ENCODE measurements at places on chromosomes 11 and 22.

DNA sequence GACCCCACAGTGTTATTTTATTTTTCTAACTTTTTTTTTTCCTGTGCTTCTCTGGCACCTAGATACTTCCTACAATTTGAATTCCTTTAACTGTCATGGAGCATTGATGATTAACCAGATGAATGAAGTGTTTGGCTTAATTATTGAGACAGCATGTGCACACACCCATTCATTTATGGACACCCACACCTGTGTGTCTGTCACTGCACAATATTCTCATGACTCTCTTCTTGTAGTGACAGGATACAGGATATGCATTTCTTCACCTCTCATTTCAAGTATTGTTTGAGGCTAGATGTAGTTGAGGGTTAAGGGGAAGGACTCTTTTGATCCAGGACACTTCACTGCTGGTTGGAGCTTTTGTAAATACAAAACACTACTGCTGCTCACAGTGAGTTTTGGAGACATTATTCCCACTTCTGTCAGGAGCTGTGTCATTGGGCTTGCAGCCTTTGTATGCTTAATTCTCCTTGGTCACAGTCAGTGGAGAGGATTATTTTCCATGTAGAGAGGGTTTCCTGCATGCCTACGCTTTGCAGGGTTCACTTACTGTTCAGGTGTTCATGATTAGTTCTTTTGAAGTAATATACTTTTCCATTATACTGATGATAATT lies 33.5 kb downstream of the SPECC1L start:
- DNase-seq: no peak

- DNase-seq: peak; percentile 71
Observed at GRCh38 chr22:17057959-17058814, 26.6 kb upstream of the IL17RA start.

- no peak for DNase-seq
Observed at GRCh38 chr22:49756676-49757075, 71.0 kb downstream of the BRD1 start.

DNA sequence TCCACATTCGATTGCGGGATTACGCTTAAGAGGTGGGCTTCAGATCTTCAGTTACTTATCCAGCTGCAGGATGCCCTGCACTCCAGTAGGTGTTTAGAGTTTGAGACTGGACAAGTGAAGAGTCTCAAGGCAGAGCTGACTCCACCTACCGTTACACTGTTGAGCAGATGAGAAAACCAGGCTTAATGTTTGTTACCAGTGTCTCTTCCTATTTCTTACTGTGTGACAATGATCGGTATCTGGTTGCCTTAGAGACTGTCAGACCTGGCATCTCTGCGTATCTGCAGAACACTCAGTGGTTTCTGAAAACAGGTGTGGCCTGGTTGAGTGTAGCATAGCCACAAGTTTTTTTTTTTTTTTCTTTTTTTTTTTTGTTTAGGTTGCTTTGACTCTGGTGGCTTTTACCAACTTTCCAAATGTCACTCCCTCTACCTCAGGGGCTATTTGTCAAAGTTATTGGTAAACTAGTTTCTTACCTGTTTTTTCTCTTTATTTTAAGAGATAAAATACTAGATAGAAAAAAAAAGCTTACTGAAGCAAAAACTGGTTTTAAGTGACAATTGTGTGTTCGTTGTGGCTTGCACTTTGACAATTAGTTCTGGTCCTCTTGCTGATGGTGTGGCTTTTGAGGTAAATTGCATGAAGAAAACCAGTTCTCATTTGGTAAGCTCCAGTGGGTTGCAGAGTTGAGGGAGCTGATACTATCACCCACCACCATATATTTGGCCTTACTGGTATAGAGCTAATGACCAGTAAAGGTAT lies 284.8 kb downstream of the ETS1 start:
- DNase-seq: no peak

DNA sequence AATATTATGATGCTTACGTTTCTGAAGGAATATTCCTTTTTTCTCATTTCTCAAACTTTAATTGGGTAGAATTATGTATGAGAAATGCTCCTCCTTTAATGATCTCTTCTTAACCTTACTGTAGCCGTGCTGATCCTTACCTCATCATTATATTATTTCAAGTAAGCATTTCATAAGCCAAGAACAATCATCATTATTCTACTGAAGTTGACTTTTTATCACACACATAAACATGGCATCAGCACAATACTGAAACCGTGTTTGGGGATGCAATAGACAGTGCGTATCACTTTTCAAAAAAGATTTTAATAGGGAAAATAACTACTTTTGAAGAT lies 162.8 kb downstream of the ARHGAP42 start:
- no peak for DNase-seq

DNA sequence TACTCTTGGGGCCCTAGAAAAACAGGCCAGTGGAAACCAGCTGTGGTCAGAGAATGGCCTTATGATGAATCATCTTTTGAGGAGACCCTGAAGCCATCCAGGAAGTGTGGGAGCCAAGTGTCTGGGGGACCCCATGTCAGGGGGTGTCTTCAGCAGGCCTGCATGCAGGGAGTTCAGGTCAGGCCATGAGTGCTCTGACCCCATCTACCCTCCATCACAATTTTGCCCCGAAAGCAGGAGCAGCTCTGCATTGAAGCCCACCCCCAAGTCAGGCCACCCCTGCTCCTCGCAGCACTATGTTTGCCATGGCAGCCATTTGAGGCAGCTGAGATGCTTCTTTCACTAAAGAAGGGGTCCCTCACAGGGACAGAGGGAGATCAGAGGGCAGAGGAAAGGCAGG lies 41.3 kb downstream of the CHST1 start:
- DNase-seq: no peak

DNA sequence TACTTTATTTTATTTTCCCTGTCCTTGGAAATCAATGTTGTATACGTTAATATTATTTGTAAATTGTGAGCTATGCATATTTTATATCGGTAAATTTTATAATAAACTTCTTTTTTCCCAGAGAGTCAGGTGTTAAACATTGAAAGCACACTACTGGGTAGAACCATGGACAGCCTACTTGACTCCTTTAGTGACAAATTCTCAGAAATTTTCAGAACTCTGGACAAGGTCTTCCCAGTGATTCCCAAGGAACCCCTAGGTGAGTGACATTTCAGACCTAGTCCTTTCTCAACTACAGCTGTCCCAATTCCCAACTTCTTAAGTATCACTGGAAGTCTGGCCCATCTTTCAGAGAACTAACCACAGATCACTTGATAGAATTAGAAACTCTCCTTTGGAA lies 107.2 kb downstream of the RCN1 start:
- no peak for DNase-seq

DNA sequence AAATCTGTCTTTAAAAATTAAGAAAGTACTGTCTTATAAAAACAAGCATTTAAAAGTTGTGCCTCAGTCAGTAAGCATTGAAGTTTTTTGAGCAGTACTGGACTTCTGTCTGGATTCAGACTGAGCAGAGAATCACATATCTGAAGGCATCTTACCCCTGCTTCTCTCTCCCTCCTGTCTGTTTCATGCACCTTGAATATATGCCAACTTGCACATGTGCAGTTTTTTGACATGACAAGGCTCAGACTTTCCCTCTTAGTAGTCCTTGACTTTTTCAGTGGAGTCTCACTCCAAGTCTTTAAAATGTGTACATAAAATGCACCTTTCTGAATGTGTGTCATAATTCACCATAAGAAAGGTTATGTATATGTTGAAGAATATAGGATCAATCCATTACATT lies 19.8 kb downstream of the SPECC1L start:
- DNase-seq: peak; percentile 59

GRCh38 chr11:81870066-81870412 lies 863.6 kb downstream of the FAM181B start:
- DNase-seq: no peak

DNA sequence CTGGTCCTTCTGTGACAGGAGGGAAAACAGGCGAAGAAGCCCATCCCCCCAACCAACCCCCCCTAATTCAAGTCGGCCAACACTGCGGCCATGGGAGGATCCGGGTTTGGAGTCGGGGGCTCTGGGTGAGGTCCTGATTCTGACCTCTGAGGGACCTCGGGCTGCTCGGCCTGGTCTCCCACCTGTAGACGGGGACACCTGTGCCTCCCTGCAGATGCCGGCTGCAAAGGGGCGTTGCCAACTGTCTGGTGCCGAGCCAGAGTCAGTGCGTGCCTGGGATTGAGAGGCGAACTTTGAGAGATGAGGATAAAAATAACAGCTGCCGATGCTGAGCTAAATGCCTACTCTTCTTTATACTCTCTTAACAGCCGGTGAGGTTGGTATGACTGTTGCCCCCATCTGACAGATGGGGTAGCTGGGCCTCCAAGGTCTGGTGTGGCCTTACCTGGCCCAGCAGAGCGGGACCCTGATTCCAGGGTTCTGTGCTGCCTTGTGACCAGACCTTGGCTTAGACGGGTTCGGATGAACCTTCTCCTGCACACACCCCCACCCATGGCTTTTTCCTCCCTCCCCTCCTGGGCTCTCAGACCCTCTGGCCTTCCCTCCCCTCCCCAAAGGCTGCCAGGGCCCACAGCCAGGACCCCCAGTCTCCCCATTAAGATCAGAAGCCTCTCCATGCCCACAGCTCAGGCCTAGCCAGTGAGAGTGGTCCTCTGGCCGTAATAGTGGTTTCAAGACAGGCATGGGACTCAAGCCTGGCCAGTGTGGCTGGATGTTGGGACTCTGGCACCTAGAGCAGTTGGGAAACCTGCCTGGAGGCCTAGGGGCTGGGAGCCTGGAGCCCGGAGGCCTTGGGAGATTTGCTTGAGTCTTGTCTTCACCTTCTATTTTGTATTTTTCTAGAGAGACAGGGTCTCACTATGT lies 41.7 kb downstream of the KCNJ4 start:
- DNase-seq: no peak

DNA sequence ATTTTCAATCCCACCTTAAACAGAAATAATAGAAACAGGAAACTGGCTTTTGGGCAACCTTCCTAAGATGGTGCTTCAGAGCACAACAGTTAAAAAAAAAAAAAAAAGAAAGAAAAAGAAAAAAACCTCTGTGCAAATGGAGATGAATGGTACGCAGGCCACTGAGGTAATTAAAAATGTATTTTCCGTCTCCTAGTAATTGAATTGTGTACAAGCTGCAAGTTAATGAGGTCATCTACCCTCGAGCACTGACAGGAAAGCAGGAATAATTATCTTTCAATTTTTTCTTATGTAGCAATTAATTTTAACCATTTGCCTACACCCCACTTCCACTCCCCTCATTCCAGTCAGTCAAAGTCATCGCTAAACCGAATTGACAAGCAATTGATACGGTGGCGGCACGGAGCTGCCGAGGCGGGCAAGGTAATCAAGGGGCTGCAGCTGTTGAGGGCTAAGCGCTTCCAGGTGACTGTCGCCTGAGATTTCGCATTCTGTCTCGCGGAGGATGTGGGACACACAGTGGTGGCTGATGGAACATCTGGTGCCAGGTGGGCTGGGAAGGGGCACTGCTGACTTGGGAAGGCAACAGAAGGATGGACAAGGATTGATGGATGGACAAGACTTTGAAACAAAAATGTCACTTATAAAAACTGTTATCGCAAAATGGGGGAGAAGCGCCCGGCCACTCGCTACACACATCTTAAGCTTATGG lies 109.4 kb downstream of the RCN1 start:
- no peak for DNase-seq

DNA sequence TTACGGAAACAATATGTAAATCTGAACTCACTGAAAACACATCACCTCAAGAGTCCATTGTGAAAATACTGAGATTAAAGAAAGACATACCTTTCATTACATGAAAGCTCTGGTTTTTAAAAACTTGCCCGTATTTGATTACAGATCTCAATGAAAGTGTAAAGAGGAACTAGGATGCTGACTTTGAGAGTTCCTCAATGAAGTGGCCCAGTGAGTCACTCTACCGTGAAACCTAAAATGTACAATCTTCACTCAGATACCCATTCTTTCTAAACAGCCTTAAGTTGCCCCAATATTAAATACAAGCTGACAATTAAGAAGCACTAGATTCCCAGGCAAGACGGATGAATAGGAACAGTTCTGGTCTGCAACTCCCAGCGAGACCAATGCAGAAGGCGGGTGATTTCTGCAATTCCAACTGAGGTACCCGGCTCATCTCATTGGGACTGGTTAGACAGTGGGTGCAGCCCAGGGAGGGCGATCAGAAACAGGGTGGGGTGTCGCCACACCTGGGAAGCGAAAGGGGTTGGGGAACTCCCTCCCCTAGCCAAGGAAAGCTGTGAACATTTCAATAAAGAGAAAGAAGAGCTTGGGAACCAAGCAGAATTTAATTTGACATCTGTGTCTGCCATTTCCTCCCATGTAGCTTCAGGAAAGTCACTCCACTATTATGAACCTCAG lies 33.8 kb upstream of the OR9G4 start:
- DNase-seq: no peak

GRCh38 chr11:129726179-129726578 lies 89.5 kb upstream of the TMEM45B start:
- DNase-seq: no peak

GRCh38 chr11:10322401-10322800 lies 17.5 kb downstream of the ADM start:
- DNase-seq: peak; percentile 17

GRCh38 chr22:46931414-46931813 lies 169.0 kb downstream of the TBC1D22A start:
- DNase-seq: peak; percentile 32

GRCh38 chr11:122201106-122201505 lies 85.1 kb upstream of the BLID start:
- no peak for DNase-seq

DNA sequence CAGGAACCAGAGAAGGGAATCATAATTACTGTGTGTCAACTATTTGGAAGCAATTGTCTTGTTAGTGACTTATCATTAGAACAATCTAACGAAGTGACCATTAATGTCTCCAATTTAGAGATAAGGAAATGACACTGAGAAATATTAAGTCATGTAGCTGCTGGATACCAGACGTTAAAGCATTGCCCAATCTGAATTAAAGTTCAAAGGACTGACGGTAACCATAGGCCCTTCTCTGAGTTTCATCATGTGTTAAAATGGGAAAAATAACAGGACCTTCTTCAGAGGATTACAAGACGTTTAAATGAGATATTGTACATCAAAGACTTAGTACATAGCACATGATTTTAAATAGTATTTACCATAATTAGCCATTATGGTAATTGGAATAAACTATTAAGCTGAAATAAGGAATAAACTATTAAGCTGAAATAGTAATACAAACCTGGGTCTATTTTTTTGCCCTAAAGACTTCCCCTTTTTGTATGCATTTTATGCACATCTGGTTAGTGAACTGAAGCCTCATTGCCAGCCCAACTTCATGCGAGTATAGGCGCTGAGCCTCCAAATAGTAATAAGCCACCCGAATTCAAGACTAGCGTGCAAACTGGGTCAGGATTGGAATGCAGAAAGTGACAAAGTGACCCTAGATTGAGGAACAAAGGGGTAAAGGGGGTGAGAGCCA lies 41.0 kb downstream of the GLYATL1 start:
- no peak for DNase-seq

Measured in fibroblast of skin of right biceps (primary cell).